ENCODE measurements at places on chromosomes 11 and 22.

DNA sequence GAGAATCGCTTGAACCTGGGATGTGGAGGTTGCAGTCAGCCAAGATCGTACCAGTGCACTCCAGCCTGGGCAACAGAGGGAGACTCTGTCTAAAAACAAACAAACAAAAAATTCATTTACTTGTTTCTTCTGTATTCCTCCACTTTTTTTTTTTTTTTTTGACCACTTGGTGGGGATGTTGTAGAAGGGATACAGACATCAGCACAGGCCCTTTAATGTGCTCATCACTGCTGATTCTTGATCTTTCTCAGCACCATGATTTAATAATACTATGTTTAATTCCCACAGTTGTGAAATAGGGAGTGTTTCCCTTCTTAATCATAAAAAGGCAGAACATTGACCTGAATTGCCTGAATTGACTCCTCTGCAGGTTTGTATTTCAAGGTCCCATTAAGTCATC lies 4.5 kb downstream of the TTC9C start:
- no peak for DNase-seq

DNA sequence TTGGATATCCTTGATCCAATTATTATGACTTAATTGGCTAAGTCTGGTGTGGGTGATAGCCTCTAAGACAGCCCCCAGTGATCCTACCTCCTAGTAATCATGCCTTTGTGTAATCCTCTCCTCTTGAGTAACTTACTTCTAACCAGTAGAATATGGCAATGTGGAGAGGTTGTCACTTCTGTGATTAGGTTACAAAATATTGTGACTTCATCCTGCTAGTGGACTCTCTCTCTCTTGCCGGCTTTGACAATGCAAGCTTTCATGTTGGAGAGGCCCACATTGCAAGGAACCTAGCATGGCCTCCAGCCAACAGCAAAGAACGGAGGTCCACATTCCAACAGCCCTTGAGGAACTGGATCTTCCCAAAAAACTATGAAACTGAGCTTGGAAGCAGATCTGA lies 19.5 kb downstream of the YPEL4 start:
- DNase-seq = no peak

GRCh38 chr11:10784232-10785145 lies 24.2 kb downstream of the EIF4G2 start:
- DNase-seq = no peak

GRCh38 chr11:94185416-94186084 lies 56.9 kb downstream of the PANX1 start:
- no peak for DNase-seq

DNA sequence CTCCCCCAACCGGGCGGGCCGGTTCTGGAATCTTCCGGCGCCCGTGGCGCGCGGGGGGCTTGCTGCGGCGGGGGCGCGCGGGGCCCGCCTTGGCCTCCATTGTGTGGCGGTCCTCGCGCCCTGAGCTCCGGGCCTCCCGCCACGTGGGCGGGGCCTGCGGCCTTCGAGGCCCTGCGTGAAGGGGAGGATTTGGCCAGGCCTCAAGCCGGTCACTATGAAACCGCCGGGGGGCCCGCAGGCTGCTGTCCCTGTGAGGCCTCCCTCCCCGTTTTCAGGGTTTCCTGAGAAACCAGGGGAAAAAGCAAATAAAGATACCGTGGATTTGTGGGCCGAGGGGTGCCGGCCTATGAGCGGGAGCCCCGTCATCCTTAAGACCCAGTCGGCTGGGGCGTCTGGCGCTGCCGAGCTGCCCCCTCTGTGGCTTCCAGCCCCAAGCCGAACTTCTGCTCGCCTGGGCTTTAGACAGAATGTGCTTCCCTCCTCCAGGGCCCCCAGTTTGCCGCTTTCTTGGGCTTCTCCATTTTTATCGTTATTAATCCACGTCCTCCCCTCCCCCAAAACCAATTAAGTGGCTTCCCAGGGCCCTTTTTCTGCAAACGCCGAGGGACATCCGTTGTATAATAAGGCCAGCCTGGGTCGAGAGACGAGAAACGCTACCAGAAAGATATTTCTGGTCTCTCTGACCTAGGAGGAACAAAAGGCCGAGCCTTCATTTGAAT lies 602 bp downstream of the EWSR1 start:
- DNase-seq = no peak

Measured in KG1 (cell line).